ENCODE measurements at places on chromosomes 3 and 15. TPM values are rescaled to one million over a fixed set of nuclear protein-coding genes. Genes with fewer than 3 reads are reported as not detected.

DNA sequence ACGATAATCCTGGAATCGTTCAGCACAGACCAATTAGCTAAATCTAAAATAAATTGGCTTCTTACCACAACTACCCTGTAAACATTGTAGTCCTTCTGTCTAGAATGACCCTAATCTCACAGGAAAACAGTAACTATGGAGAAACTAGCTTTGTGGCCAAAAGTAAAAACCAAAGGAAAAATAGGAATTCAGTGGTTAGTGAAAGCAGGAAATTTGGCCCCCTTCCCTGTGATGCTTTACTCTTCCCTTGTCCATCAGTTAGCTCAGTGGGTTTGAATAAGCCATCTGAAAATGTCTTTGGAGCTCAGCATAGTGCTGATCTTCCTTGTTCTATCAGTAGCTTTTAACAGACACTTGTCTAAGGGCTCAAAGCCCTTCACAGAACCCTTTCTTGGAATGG, 1.6 kb downstream of the NMD3 start:
- H3K36me3 ChIP-seq = no peaks in the 10 kb centered on the region
- no peak for DNase-seq
- peak overlapping the region; percentile 29 for H3K4me3 ChIP-seq

DNA sequence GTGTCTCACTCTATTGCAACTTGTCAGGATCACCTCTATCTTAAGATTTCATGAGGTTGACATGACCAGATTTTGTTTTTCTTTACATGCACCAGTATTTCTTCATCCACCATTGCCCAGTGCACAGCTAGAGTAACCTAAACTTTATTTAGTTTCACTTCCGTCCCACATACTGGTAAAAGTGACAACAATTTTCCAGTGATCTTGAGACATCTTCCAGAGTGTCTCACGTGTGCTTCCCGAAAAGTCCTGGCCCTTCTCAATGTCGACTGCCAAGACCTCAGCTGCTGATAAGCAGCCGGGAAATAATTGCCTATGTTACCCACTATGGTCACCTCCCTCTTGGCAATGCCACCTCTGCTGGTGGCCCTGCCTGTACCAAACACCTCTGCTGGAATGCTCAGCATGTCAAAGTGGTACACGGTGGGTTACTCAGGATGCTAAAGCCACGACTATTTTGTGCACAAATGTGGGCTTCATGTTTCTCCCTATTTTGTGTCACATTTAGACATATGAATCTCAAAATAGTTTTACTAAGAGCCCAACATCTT, 379.7 kb upstream of the TGFBR2 start:
- no peak for DNase-seq
- H3K36me3 ChIP-seq = no peaks in the 10 kb centered on the region
- H3K27ac ChIP-seq = no peak overlapping the region
- no peak overlapping the region for H3K4me3 ChIP-seq
- H3K4me1 ChIP-seq = peaks cover 9% of the 10 kb centered on the region
- H3K27me3 ChIP-seq = no peaks in the 10 kb centered on the region

The BFSP2 gene
- not detected for total RNA-seq

The PIGZ gene
- total RNA-seq = 0.90 TPM
